ENCODE measurements at places on chromosomes 1 and 21. TPM values are rescaled to one million over a fixed set of nuclear protein-coding genes. Genes with fewer than 3 reads are reported as not detected.

PPFIA4 gene
- total RNA-seq: 0.28 TPM

CITED4 gene
- total RNA-seq: 50.2 TPM

ERO1B gene
- total RNA-seq: 153 TPM

FAM72D gene
- total RNA-seq: 0.08 TPM

GPR52 gene
- 0.93 TPM for total RNA-seq

CYYR1 gene
- total RNA-seq: 5.8 TPM

GJB3 gene
- 0.25 TPM for total RNA-seq

COL11A1 gene
- total RNA-seq: 0.08 TPM

TTF2 gene
- total RNA-seq: 16.5 TPM

SERPINC1 gene
- total RNA-seq: 1.2 TPM

CFHR4 gene
- not detected for total RNA-seq

IL19 gene
- total RNA-seq: not detected

SH3BP5L gene
- 6.1 TPM for total RNA-seq

YIPF1 gene
- 12.4 TPM for total RNA-seq

G0S2 gene
- total RNA-seq: 19.8 TPM

IGSF9 gene
- total RNA-seq: 1.3 TPM

RGS2 gene
- total RNA-seq: 11.6 TPM

THEM5 gene
- not detected for total RNA-seq

ANKRD65 gene
- 16.1 TPM for total RNA-seq

SSR2 gene
- total RNA-seq: 160 TPM

MUTYH gene
- total RNA-seq: 13.2 TPM

AUNIP gene
- 0.29 TPM for total RNA-seq

COL9A2 gene
- 10.9 TPM for total RNA-seq

SPATA21 gene
- 0.90 TPM for total RNA-seq

PGBD5 gene
- 15.2 TPM for total RNA-seq

MMP23B gene
- total RNA-seq: 0.98 TPM

SYDE2 gene
- 6.6 TPM for total RNA-seq

TMEM53 gene
- 5.4 TPM for total RNA-seq

VWA5B1 gene
- total RNA-seq: 0.70 TPM

SLC6A9 gene
- 5.7 TPM for total RNA-seq

STK40 gene
- 32.9 TPM for total RNA-seq

PADI1 gene
- total RNA-seq: not detected

POU3F1 gene
- total RNA-seq: 0.08 TPM

PAFAH2 gene
- total RNA-seq: 11.0 TPM

USH2A gene
- total RNA-seq: 0.09 TPM

RIMS3 gene
- 0.76 TPM for total RNA-seq

SEC16B gene
- 4.2 TPM for total RNA-seq

VSIG8 gene
- not detected for total RNA-seq

TMEM61 gene
- 1.4 TPM for total RNA-seq

AKR7A3 gene
- 57.4 TPM for total RNA-seq

HTR6 gene
- not detected for total RNA-seq

ARF1 gene
- total RNA-seq: 170 TPM

C1orf116 gene
- total RNA-seq: 26.9 TPM

LRRN2 gene
- 1.5 TPM for total RNA-seq

TSPAN1 gene
- 6.2 TPM for total RNA-seq

TEX35 gene
- total RNA-seq: not detected

NOL9 gene
- 13.5 TPM for total RNA-seq

XPR1 gene
- total RNA-seq: 15.1 TPM

PLPPR5 gene
- 0.08 TPM for total RNA-seq

P3H1 gene
- total RNA-seq: 10.9 TPM

FAM229A gene
- 1.9 TPM for total RNA-seq
